T-helper 22 cell (primary cell): ENCODE measurements at places on chromosomes 3 and 15.

GRCh38 chr3:136122006-136122405, 74.1 kb downstream of the MSL2 start:
- no peak for DNase-seq

- no peak for DNase-seq
Measured at GRCh38 chr15:100934166-100934565, 15.0 kb downstream of the LRRK1 start.

GRCh38 chr3:155560594-155560993, 184.3 kb downstream of the PLCH1 start:
- no peak for DNase-seq

GRCh38 chr15:82999905-83000671, 11.4 kb downstream of the C15orf40 start:
- DNase-seq = no peak

DNA sequence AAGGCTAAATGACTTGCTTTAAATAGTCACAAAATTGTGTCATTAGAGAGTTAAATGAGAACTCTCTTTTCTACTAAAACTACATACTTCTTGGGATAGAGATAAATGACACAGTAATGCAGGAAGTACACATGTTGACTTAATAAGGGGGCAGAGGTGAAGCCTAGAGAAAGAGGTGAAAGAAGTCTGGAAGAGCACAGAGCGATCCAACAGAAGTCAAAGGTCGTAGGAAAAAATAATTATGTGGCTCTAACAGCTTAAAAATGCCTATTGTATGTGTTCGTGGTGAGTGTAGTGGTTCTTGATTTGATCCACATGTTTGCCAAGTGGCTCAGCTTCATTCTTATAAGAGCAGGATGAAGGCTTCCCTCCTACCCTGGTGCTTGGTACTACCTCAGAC, 61.7 kb downstream of the TMEM212 start:
- no peak for DNase-seq

DNA sequence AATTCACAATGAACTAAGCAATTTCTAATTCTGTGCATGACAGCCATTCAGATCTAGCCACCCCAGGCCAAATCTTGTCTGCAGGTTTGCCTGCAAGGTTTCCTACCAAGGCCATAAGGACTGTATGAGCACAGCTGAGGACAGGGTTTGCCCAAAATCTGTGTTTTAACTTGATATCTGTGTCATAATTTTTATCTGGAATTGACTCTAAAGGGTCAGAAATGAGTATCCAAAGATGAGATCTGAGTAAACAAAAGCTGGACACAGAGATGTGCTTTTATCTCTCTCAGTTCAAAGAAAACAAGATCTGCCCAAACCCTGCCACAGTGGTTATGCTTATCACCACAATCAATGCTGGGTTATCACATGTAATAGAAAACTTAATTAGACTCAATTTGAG, 154.6 kb upstream of the COL8A1 start:
- no peak for DNase-seq

GRCh38 chr15:32802286-32802936, 84.6 kb downstream of the GREM1 start:
- no peak for DNase-seq

DNA sequence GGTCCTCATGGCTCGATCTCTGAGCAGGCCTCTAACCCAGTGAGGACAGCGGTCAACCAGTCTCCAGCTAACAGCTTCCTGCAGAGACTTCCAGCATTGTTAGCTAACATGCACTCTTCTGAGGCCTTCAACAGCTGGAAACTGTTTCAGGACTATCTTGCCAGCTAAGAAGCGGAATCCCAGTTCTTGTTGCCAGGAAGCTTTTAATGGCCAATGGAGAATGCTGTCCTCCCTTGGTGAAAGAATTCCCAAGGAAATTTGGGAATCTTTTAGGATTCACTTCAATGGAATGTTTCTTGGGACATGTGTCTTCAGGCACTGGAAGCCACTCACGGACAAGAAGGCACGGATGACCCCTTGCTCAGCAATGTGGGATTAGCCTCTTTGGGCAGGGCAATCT, 91.7 kb downstream of the CEMIP start:
- DNase-seq = no peak

- no peak for DNase-seq
Measured at GRCh38 chr3:38129058-38129457, 7.9 kb downstream of the ACAA1 start.
